ENCODE measurements at places on chromosomes 7 and 10. TPM values are rescaled to one million over a fixed set of nuclear protein-coding genes. Genes with fewer than 3 reads are reported as not detected.

CFAP46 gene
- total RNA-seq, result 3.1 TPM

DYNC1I1 gene
- total RNA-seq, result 4.4 TPM

CFAP70 gene
- 5.2 TPM for total RNA-seq

RPEL1 gene
- total RNA-seq, result not detected

NUTM2E gene
- total RNA-seq, result 0.78 TPM

ZNRF2 gene
- total RNA-seq, result 12.5 TPM

DNA sequence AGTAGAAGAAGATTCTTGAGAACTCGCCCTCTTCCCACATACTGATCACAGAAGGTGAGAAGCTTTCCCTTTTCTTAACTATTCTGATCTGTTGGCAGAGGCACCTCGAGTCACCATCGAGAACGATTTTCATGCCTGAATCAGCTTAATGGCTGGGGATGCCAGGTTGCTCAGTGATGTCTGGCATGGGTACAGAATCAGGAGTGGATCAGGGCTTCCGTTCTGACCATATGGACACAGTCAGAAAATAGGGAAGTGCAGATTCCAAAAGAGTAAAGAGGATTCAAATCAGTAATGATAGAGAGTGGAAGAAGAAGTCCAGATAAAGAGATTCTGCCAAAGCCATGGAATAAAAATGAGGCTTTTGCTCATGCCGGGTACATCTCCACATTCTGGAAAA is 52.0 kb upstream of the GRB10 start:
- H3K27me3 ChIP-seq, result peaks cover 28% of the 10 kb centered on the region
- no peak overlapping the region for H3K27ac ChIP-seq
- H3K4me1 ChIP-seq, result no peaks in the 10 kb centered on the region
- H3K36me3 ChIP-seq, result no peaks in the 10 kb centered on the region
- no peak overlapping the region for H3K4me3 ChIP-seq

- no peak overlapping the region for H3K27ac ChIP-seq
- DNase-seq, result peak; percentile 37
- no peaks in the 10 kb centered on the region for H3K27me3 ChIP-seq
- no peak overlapping the region for H3K4me3 ChIP-seq
Measured at GRCh38 chr10:79386637-79387465, 39.6 kb downstream of the PPIF start.

DNA sequence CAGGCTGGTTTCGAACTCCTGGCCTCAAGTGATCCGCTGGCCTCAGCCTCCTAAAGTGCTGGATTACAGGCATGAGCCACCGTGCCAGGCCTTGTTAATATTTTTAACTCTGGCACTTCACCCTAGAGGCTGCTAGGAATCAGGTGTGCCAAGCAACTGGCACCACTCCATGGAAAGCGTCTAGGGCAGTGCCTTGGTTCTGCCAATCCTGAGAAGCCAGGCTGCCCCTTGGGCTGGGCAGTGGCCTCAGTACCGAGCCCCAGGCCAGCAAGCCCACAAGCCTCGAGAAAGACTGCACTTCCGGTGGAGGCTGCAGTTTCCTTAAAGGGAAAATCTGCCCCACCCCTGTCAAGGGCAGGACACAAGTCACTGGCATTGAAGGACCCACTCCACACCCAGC is 11.3 kb downstream of the ALKBH4 start:
- DNase-seq, result no peak
- no peak overlapping the region for H3K4me3 ChIP-seq
- no peaks in the 10 kb centered on the region for H3K4me1 ChIP-seq
- no peaks in the 10 kb centered on the region for H3K27me3 ChIP-seq

- no peak overlapping the region for H3K4me3 ChIP-seq
- DNase-seq, result no peak
- peaks cover 18% of the 10 kb centered on the region for H3K4me1 ChIP-seq
- H3K36me3 ChIP-seq, result no peaks in the 10 kb centered on the region
- H3K27ac ChIP-seq, result no peak overlapping the region
Measured at GRCh38 chr10:15472008-15472407, 100.9 kb upstream of the FAM171A1 start.

DNA sequence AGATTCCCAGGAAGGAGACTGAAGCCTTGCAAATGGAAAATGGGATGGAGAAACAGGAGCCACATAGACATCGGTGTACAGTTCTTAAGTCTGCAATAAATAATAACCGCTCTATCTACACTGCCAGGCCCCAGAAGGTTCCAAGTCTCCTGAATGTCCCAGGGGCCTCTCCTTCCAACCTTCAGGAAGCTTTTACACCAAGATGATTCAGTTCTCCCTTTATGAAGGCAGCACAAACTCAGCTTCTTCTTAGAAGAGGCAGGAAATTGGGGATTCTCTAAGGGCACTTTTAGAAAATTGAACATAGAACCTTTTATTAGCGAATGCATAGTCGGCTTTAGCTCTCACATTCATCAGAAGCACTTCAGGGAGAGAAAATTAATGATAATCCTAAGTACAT is 130.8 kb upstream of the LYZL1 start:
- H3K27ac ChIP-seq, result peak overlapping the region; percentile 67
- DNase-seq, result no peak
- no peaks in the 10 kb centered on the region for H3K36me3 ChIP-seq
- H3K27me3 ChIP-seq, result no peaks in the 10 kb centered on the region
- no peak overlapping the region for H3K4me3 ChIP-seq
- peaks cover 32% of the 10 kb centered on the region for H3K4me1 ChIP-seq

DNA sequence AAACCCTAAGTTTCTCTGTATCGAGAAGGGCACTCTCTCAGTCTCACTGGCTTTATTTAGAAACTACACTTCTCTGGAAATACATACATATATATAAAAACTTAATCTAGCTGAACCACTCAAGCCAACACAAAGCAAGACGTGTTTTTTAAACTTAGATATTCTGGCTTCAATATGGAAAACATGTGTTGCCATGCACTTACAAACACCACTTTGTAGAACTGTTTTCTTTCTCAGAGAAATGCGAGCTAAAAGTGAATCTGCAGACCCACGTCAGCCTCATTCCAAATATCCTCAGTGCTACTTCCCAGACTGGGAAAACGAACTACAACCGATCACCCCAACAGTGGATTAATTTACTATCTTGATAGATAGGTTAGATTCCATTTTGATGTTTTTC is 1.7 kb downstream of the CCDC3 start:
- no peak for DNase-seq
- no peak overlapping the region for H3K4me3 ChIP-seq
- peaks cover 2% of the 10 kb centered on the region for H3K36me3 ChIP-seq
- peaks cover 16% of the 10 kb centered on the region for H3K4me1 ChIP-seq
- H3K27me3 ChIP-seq, result peaks cover 60% of the 10 kb centered on the region

- no peak overlapping the region for H3K4me3 ChIP-seq
- no peak for DNase-seq
- H3K36me3 ChIP-seq, result peaks cover 3% of the 10 kb centered on the region
- peaks cover 20% of the 10 kb centered on the region for H3K4me1 ChIP-seq
Measured at GRCh38 chr10:96439725-96440124, 74.0 kb downstream of the TLL2 start.

DNA sequence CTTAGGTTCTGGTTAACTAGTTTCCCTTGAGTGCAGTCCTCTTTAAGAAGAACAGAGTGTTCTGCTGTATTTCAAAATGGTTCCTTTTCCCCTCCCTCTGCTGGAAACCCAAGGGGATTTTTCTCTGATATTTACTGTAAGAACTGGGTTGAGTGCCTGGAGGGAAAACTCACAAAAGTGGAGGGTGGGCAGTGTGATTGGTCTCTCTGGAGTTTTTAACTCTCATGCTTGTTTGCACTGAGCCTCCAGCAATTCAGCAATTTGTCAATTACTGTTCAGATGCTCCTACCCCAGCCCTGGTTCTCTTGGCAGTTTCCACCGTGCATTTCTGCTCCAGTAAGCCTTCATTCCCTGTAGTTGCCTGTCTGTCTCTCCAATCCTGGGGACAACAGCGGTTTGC is 273.4 kb upstream of the SORCS1 start:
- H3K27me3 ChIP-seq, result no peaks in the 10 kb centered on the region
- H3K4me1 ChIP-seq, result no peaks in the 10 kb centered on the region
- no peaks in the 10 kb centered on the region for H3K36me3 ChIP-seq
- DNase-seq, result no peak

DNA sequence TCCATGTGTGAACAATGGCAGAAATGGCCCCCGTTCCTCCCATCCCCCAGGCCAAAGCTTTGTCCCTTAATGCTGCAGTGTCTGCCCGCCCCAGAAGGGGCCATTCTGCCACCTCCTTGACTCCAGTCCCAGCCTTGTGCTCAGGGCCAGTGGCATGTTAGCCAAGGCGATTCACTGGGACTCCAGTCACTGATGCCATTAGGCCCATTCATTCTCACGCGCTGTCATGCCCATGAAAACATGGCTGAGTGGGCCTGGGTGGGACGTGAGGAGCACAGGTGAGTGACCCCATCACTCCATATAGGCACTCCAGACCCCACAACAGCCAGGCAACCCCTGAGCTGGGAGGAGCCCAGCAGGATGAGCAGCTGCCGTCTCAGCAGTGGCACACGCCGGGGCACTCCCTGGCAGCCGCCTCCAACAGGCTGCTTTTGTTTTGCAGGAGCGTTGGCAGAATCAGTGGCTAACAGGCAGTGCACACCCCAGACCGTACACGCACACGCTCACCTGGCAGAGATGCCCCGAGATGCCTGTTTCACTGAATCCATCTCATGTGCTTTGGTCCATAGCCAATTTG is 79.5 kb downstream of the TCERG1L start:
- H3K27ac ChIP-seq, result no peak overlapping the region
- no peak overlapping the region for H3K4me3 ChIP-seq
- no peaks in the 10 kb centered on the region for H3K4me1 ChIP-seq

GRCh38 chr7:93361853-93362252 is 129.7 kb downstream of the VPS50 start:
- H3K4me1 ChIP-seq, result peaks cover 4% of the 10 kb centered on the region
- no peak for DNase-seq
- no peaks in the 10 kb centered on the region for H3K27me3 ChIP-seq
- H3K27ac ChIP-seq, result no peak overlapping the region

Data from mesothelial cell of epicardium (in vitro differentiated cells).